ENCODE measurements at places on chromosomes 3 and 15.

GRCh38 chr3:54033761-54034160 lies 88.6 kb upstream of the CACNA2D3 start:
- no peak for DNase-seq

GRCh38 chr3:126621171-126621570 lies 33.8 kb downstream of the TXNRD3 start:
- no peak for DNase-seq

- DNase-seq: no peak
These were observed 76.2 kb downstream of the SETD5 start for GRCh38 chr3:9473496-9474065.

DNA sequence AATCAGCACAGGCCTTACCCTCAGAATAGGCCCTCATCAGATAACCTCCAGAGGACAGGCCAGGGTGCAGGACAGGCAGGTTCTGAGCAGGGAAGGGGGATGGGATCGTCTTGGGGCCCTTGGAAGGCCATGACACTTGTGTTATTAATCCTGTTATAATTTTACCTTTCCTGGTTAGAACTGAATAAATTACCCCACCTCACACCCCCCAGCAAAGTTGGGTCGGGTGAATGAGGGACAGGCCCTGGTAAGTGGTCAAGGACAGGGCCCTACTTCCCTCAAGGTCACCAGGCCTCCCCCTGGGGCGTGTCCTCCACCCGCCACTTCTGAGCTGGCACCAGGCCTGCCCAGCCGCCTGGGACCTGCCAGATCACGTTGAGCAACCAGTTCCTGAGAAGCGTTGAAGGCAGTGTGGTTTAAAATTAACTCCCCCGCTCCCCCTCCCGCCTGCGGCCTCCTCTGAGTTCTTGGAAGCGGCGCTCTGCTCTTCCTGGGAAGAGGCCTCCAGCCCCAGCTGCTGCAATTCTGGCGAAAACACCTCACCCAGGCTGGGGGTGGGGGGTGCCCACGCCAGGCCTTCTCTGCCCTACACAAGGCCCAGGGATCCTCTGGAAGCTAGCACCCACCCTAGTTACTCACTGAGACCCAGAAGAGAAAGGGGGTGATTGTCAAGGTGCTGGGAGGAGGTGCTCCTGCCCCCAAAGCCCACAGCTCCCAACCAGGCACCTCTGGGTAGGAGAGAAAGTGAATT lies 10.6 kb downstream of the CISH start:
- no peak for DNase-seq

All from naive B cell (primary cell).